ENCODE measurements at places on chromosomes 11 and 22.

- DNase-seq: no peak
Observed at GRCh38 chr11:111936040-111936540, 1.1 kb upstream of the DIXDC1 start.

- DNase-seq: no peak
Observed at GRCh38 chr11:134607963-134608750, 196.1 kb upstream of the B3GAT1 start.

- no peak for DNase-seq
Observed at GRCh38 chr22:32446321-32446720, 17.9 kb downstream of the BPIFC start.

GRCh38 chr22:45672564-45673481 is 1.2 kb downstream of the ATXN10 start:
- DNase-seq: no peak

GRCh38 chr11:84430661-84431060 is 1144.5 kb upstream of the CCDC90B start:
- no peak for DNase-seq

DNA sequence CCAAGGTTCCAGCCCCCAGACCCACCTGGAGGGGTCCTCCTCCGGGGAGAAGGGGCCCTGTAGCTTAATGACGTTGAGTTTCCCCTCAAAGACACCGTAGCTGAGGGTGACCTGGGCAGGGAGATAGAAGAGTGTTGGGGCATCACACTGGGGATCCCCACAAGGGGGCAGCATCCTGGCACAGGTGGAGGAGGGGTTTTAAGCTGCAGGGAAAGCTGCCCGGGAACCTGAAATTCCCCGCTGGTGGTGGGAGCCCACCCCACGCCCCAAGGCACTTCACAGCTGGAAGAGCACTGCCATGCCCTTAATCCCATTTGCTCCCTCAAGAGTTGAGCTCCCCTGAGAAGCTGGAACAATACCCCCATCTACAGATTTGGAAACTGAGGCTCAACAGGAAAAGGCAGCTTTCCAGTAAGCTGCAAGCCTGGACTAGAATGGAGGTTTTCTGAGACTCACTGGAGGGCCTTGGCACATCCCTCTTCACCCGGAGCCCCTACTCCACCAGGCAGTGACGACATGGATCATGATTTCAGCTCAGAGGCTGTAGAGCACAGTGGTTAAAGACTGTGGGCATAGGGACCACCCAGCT is 13.7 kb downstream of the MFNG start:
- DNase-seq: no peak

- no peak for DNase-seq
Observed at GRCh38 chr11:33669598-33670249, 30.9 kb downstream of the C11orf91 start.

DNA sequence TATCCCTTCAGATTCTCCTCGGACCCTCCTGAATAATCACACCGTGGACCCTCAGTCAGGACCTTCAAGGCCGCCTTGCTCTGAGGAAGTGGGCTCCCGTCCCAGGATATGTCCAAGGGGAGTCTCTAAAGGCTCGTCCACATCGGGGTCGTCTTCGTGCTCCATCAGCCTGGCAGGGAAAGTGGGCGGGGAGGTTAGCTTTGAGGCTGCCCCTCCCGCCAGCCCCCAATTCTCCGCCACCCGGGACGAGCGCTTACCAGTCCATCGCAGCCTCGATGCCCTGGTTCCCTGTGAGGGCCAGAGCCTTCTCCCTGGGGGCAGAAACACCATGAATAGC is 472 bp downstream of the UBXN1 start:
- no peak for DNase-seq

DNA sequence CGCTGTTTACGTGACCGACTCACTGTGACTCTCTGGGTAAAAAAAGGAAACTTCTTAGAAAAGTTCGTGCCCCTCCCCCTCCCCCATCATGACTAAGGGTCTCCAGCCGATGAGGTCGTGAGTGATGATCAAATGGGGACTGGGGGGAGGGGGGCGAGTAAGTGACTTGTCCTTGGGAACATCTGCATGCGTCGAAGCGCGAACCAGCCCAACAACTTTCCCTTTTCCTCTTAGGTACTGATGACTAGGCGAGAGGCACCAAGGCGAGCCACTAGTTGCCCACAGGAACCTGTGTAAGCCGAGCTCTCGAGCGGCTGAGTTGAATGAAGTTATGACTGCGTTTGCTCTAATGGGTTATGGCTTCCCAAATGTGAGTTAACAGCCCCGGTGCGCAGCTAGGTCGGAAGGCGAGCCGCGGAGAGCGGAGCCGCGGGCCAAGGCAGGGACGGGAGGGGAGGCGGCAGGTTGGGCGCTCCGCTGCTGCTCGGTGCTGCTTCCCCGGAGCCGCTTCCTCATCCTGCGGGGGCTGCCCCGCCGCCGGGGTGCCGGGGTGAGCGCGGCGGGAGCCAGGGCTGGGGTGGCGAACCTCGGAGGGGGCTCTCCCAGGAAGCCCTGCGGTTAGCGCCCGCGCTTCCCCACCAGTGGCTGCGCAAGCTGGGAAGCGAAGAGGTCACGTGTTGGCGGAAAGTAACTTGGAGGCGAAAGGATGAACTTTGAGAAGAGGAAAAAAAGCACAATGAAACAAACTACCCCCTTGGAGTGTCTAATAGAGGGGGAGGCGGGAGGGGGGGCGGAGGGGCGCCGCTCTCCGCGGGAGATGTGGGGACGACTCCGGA is 22.1 kb upstream of the BDNF start:
- DNase-seq: no peak

- DNase-seq: no peak
Observed at GRCh38 chr22:42001121-42001520, 2.5 kb downstream of the WBP2NL start.

DNA sequence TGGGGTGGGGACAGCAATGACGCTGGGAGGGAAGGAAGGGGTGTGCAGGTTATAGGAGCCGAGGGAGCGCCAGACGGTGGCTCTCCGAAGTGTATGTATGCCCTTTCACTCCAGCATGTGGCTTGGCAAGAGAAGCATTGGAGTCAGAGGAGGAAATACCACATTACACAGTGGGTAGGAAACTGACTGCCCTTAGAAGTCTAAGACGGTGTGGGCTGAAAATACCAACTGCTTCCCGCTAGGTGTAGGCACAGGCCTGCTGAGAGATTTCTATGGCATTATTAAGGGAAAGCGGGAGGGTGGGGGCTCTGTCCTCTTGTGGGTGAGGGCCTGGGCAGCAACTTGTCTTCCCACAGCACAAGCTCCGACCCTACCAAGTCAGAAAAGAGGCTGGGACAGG is 44.7 kb downstream of the CACNG2 start:
- DNase-seq: no peak

DNA sequence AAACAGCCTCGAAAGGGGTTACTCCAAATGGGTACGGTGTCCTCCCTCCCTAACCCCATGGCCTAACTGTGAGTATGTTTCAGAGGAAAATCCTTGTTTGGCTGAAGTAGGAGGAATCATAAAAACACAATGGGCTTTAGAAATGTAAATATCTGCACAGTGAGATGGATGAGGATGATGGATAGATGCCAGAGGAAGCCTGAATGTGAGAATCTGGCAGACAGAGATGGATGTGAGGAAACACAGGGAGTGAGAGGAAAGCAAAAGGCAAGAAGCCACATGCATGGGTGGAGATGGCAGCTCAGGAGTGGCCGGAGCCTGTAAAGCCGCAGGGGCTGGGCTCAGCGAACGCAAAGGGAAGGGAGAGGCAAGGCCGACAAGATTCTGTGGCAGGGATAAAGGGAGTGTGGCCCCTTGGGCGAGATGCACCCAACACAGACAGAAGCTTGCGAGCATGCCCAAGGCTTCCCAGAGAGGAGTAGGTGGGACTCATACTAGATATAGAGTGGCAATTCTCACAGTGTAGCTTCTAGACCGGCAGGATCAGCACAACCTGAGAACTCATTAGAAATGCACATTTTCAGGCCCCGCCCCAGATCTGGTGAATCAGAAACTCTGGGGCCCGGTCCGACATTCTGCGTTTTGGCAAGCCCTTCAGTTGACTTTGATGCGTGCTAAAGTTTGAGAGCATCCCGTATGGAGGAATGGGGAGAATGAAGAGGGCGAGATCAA is 237.3 kb upstream of the CADM1 start:
- no peak for DNase-seq

DNA sequence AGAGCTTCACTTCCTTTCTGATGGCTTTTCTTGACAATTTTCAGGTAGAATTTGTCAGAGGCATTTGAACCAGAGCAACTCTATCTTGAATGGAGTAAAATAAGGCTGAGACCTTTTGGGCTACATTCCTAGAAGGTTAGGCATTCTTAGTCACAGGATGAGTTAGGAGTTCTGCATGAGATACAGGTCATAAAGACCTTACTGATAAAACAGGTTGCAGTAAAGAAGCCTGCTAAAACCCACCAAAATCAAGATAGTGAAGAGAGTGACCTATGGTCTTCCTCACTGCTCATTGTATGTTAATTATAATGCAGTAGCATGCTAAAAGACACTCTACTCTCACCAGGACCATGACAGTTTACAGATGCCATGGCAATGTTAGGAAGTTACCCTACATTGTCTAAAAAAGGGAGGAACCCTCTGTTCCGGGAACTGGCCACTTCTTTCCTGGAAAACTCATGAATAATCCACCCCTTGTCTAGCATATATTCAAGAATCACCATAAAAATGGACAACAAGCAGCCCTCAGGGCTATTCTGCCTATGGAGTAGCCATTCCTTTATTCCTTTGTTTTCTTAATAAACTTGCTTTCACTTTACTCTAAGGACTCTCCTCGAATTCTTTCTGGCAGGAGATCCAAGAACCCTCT is 1519.7 kb upstream of the TENM4 start:
- no peak for DNase-seq

GRCh38 chr22:37546437-37547250 is 13.6 kb upstream of the CDC42EP1 start:
- no peak for DNase-seq

- DNase-seq: no peak
Observed at GRCh38 chr11:17471501-17471900, 5.1 kb downstream of the ABCC8 start.

DNA sequence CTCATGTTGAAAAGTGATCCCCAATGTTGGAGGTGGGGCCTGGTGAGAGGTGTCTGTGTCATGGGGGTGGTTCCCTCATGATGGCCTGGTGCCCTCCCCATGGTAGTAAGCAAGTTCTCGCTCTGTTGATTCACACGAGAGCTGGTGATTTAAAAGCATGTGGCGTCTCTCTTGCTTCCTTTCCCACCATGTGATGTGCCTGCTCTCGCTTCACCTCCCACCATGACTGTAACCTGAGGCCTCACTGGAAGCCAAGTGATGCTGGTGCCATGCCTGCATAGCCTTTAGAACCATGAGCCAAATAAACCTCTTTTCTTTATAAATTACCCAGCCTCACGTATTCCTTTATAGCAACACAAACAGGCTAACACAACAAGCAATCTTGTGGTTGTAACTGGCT is 52.4 kb downstream of the VSIG10L2 start:
- DNase-seq: no peak

- DNase-seq: no peak
Observed at GRCh38 chr11:116535120-116535519, 237.7 kb downstream of the BUD13 start.

DNA sequence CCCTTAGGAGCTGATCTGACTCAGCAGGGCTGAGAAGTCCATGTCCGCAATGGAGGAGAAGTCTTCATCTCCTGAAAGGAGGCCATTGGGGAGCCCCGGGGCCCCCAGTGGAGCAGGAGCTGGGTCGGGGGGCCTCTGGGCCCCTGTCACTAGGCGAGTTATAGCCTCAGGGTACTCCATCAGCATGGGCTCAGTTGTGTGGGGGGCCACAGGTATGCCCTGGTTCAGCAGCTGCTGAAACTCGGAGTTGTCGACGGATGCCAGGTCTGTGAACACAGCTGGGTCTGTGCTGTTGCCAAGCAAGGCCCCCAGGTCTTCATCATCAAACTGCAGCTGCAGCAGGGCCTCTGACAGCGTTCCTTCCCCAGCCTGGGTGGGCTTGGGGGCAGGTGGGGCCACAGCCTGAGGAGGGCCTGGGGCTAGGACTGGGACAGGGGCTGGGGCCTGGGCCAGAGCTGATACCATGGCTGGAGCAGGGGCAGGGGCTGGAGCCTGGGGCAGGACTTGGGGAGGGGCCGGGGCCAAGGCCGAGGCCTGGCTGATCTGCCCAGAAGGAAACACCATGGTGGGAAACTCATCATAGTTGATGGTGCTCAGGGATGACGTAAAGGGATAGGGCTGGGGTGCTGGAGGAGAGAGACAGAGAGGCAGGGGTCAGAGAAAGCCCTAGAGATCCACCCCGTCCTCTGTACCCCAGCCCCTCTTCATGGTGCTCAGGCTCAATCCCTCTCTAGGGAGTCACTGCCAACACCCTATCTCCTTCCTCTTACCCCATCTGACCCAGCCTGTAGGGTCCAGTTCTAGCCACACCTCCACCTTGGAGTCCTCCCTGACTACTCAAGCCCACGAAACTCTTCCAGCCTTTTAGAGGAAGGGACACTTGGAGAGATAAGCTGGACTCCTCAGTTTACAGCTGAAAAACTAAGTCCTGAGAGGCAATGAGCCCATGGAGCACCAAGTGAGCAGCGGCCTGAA is 8.1 kb downstream of the RELA start:
- no peak for DNase-seq

DNA sequence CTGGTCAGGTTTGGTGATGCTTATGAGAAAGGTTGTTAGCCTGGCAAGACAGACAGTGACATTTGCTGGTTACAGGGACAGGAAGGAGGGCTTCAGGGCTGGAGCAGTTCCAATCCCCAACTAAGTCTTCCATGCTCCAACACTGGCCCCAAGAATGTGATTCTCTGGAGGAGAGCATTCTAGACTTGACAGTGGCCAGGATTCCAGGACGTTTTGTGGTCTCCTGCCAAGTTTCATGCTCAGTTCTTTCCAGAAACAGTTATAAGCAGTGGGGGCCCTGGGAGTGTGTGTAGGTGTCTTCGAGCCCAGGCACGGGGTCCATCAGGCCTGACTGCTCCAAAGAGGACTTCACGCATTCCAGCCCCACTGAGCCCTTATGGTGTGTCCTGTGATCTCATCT is 8.9 kb upstream of the GRK3 start:
- no peak for DNase-seq

GRCh38 chr11:115630214-115630613 is 126.0 kb upstream of the CADM1 start:
- DNase-seq: no peak

DNA sequence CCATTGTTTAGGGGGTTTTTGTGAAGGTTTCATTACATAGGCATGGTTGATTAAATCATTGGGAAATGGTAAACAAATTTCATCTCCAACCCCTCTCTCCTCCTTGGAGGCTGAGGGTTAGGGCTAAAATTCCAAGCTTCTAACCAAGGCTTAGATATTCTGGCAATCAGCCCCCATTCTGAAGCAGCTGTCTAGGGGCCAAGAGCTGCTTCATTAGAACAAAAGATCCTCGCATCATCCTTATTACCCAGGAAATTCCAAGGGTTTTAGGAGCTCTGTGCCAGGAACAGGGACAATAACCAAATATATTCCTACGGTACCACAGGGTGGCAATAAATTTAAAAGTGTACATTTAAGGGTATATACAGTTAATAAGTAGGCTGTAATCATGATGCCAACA is 22.5 kb upstream of the EED start:
- DNase-seq: no peak

DNA sequence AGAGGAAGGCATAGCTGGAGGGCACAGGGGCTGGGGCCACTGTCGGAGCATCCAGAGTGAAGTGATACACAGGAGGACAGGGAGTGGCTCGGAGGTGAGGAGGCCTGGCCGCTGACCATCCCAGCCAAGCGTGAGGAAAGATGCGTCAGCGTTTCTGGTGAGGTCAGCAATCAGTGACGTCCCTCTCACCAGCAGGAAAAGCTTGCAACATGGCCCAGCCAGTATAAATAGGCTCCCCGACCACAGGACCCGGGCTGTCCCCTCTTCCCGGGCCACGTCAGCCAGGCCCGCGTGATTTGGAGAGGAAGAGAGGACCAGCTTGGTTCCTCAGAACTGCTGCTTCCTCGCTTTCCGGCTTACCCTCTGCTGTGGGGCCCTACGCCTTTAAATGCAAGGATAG is 4.2 kb upstream of the OSM start:
- DNase-seq: no peak

Data from BJ (cell line).